ENCODE measurements at places on chromosomes 2 and 18.

DNA sequence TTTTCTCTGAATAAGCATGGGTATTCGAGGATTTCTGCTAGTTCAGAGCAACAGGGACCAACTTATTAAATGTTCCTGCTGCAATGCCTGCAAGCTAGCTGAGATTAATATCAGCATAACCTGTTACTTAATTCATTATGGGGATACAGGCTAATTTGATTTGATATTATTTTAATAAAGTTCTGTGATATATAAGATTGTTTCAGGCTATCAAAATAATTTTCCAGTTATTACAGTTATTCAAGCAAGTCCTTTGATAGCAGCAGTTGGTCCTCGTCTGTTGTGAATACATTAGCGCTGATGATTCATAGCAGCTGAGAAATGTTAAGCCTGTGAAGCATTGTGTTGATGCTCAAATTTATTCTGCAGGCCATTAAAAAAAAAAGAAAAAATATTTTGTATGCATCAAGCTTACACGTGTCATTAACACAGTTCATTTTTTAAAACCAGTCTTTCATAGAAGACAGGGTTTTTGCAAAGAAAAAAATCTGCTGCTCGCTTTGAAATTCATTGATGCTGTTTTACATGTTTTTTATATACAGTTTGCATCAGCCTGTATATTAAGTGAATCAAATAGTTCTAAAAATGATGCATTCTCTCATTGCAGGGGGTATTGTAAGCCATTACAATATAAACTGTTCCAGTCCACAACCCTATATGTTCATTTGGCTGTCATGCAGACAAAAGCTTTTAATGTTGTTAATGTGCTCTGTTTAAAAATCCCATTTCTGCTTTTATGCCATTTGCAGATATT is 482.5 kb downstream of the BCL11A start:
- no peak for DNase-seq

GRCh38 chr18:32760391-32760790 is 12.4 kb downstream of the KLHL14 start:
- no peak for DNase-seq

DNA sequence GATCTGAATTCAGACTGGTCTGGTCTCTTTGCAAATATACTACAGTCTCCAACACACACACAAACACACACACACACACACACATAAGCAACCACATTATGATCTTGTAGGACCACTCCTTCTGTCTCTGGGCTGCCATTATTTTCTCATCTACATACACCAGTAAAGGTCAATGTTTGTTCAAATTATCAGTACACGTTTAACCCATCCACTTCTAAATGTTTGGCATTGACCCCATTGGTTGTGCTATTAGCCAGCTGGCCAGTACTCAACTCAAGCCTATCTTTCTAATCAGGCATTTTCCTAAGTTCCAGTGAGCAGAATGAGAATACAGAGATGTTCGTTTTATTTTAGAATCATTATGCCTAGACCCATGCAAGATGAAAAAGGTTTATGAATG is 186.4 kb downstream of the CNTNAP5 start:
- DNase-seq: no peak

GRCh38 chr2:71496156-71496770 is 42.9 kb downstream of the DYSF start:
- no peak for DNase-seq

DNA sequence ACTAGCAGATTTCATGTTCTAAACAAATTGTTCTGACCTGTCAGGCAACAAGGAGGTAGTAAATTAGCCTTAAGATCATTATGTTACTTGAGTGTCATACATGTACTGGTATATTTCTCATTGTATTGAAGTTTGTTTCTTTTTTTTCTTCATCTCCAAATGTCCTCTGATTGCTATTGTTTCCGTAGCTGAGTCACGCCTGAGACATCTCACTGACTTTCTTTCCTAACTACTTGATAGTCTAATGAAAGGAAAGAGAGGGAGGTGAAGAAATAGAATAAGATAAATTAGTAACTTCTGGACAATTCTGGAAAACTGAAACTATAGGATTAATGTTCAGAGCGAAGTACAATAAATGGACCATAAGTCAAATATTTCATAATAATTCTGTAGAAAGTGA is 1049.9 kb downstream of the TSN start:
- no peak for DNase-seq

- no peak for DNase-seq
Observed at GRCh38 chr2:148132412-148132811, 111.5 kb downstream of the MBD5 start.

GRCh38 chr2:237492137-237492890 is 5.3 kb downstream of the MLPH start:
- DNase-seq: no peak

- DNase-seq: no peak
Observed at GRCh38 chr18:22606563-22607283, 189.0 kb upstream of the CTAGE1 start.

DNA sequence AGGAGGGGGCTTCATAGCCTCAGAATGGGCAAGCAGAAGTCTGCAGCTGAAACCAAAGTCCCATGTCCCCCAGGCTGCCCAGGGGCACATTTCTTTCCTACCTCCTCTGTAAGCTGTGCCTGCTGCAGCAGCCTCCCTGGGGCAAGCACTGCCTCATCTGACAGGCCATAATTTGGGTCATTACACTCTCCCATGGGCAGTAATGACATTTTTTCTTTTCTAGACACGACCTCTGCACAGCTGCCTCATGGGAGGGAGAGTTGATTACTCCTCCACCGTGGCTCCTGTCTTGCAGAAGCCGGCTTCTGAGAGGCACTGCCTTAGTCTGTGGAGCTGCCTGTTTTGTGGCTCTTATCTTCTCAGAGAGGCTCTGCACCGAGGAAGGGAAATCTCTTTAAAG is 268.9 kb downstream of the TDRD15 start:
- no peak for DNase-seq

GRCh38 chr2:37080266-37080665 is 3.9 kb downstream of the HEATR5B start:
- no peak for DNase-seq

DNA sequence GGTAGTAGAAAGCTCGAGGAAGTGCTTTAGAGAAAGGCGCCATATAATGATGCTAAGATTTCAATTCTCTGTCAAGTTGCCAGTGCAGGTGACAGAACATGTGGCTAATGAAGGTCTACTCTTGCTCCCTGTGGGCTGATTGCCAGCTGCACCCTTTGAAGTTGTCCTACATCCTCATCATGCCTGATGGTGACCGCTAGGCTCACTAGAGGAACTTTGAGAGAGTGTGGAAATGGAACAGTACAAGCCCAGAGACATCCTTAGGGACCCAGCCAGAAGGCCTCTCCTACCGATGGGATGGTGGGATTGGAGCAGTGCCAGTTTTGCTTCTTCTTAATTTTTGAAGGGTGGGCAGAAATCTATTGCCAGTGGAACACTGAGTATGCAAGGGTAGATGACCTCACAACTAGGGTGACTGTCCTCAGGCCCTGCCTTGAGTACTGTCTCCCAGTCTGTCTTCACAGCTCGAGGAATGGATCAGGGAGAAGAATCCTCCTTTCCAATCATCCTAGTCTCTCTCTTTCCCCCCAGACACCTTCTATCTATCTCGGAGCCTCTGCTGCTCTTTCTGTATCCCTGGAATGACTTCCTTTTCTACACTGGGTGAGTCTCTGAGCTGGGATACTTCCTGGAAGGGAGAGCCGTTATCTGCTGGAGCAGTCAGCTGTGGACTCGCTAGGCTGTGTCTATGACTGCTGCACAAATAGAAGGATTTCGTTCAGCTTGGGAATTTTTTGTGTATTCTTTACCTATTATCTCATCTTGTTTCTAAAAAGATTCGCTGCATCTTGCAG is 33.5 kb downstream of the LGALSL start:
- DNase-seq: no peak

DNA sequence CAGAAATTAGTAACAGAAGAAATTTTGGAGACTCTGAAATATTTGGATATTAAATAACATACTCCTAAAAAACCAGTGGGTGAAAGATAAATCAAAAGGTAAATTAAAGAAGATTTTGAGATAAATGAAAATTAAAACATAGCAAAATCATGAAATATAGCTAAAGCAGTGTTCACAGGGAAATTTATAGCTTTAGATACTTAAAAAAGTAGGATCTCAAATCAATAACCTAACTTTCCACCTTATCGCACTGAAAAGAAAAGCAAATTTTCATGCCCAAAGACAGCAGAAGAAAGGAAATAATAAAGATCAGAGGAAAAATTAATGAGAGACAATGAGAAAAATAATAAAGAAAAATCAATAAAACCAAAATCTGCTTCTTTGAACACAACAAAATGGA is 135.1 kb upstream of the KLF7 start:
- no peak for DNase-seq

DNA sequence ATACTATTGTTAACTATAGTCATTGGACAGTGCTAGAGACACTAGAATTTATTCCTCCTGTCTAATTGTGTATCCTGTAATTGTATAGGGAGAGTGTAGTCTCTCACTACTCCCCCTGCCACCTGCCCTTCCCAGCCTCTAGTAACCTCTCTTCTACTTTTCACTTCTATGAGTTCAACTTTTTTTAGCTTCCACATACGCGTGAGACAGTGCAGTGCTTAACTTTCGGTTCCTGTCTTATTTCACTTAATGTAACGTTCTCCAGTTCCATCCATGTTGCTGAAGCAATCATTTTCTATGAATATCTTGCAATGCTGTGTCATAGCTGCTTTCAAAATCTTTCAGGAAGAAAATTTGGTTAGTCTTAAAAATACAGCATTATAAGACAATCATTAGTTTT is 22.8 kb upstream of the RUFY4 start:
- no peak for DNase-seq

GRCh38 chr18:55550471-55550870 is 37.5 kb downstream of the TCF4 start:
- DNase-seq: no peak

DNA sequence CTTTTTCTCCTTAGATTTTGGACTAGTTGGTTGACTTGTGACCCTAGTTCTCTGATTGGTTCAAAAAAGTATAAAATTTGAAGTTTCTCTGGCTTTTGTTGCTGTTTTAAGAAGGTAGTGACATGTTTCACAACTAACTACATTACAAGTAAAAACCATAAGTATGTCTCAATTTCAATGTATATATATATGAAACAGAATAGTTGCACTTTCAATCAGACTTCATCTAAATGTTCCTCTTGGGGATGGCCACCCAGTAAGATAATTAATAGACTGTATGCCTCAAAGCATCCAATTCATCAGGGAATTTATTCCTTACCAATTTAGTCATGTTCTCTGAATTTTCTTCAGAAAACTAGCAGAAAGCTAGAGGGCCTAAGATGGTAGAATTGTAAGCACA is 259.7 kb downstream of the RPRM start:
- DNase-seq: no peak

DNA sequence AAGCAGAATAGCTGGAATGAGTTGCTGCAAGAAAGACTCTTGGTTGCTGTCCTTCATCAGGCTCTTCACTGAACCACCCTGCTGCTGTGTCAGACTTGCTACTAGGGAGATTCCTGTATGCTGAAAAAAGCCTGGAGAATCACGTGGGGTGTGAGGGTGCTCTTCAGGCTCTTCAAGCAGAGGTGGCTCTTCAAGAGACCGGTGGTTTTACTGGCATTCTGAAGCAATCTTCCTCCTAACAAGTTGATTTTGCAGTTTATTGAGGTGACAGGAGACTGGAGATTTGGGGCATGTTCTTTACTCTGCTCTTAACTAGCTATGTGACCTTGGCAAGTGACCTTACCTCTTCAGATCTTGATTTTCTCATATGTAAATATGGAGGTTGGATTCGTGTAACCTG is 14.1 kb downstream of the TMEM178A start:
- no peak for DNase-seq

DNA sequence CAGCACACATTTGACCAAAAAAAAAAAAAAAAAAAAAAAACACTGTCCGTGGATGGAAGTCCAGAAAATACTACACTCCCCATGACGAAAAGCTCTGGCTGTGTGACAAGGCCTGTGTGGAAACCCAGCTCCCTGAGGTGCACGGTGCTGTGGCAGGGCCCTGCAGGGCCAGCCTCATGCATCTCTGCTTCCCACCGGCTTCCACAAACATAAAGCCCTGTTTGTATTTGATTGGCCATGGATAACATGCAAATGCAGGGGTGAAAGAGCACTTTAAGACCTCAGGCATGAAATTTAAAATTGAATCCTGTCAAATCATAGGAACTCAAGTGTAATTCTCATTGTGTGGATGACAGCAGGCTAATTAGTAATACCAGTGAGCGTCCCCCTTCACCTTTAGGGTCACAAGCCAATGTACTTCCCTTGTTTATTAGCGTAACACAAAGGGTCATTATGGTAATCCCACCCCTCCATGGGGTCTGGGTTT is 757.2 kb downstream of the GALR1 start:
- DNase-seq: no peak

GRCh38 chr2:53312721-53313120 is 454.9 kb upstream of the CHAC2 start:
- no peak for DNase-seq

- DNase-seq: no peak
Observed at GRCh38 chr2:63049211-63049969, 1.2 kb upstream of the OTX1 start.

- no peak for DNase-seq
Observed at GRCh38 chr2:4762951-4763376, 929.2 kb upstream of the SOX11 start.

GRCh38 chr2:48205137-48205798 is 299.0 kb upstream of the FBXO11 start:
- no peak for DNase-seq

DNA sequence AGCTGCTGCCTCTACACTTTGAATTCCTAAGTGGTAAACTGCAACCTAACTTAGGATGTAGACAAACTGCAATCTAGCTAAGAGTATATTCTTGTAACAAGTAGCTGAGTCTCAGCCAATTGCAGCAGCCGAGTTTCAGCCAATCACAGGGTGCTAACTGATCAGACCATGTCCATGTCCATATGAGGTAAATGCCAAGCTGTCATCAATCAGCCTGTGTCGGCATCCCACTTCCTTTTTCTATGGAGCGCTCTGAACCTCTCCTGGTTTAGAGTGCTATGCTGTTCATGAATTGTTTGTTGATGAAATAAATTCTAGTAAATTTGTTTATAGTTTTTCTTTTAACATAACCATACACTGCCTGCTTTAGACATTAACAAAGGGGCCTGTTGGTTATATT is 408.8 kb downstream of the NBAS start:
- no peak for DNase-seq

DNA sequence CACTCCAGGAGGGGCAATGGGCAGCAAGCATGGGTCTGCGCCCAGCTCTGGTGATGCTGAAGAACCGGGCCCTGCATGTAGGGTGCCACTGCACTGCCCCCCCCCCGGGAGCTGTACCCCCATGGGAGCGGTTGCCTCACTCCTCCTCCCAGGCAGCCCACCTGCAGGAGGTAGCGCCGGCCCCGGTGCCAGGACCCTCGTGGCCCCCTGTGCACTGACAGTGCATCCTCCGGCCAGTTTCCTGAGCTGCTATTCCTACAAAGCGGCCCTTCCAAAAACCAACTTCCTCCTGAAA is 109.4 kb downstream of the ZNF516 start:
- DNase-seq: no peak

- DNase-seq: no peak
Observed at GRCh38 chr18:77037567-77037966, 95.0 kb downstream of the MBP start.

GRCh38 chr18:5895299-5895875 is at the start of gene TMEM200C:
Gene TMEM200C, minus strand, starts transcription at chr18:5895522. Its CDS starts 3,459 bp downstream, at chr18:5892063.
- no peak for DNase-seq
